ENCODE measurements at places on chromosomes 13 and 19. TPM values are rescaled to one million over a fixed set of nuclear protein-coding genes. Genes with fewer than 3 reads are reported as not detected.

The AKT1S1 gene
- total RNA-seq: 7.5 TPM

The CYP2B6 gene
- total RNA-seq: not detected

The NRTN gene
- not detected for total RNA-seq

The TNFSF11 gene
- not detected for total RNA-seq

The MUC16 gene
- under 0.01 TPM for total RNA-seq

The TNFRSF19 gene
- 11.9 TPM for total RNA-seq

The ADAT3 gene
- 3.9 TPM for total RNA-seq

The PLIN4 gene
- 4.0 TPM for total RNA-seq

The CPT1C gene
- 15.6 TPM for total RNA-seq

The KLF1 gene
- total RNA-seq: not detected
